ENCODE measurements at places on chromosomes 7 and 10.
A peak's percentile ranks its signal among the peaks of the same experiment; 100 is the strongest.

GRCh38 chr10:1048349-1048731 lies 579 bp downstream of the IDI1 start:
- DNase-seq = no peak

- peak; percentile 36 for DNase-seq
Measured at GRCh38 chr7:95772298-95772770, at the start of gene DYNC1I1. Gene DYNC1I1, plus strand, starts transcription at chr7:95772554. Its CDS starts 32,176 bp downstream, at chr7:95804730.

DNA sequence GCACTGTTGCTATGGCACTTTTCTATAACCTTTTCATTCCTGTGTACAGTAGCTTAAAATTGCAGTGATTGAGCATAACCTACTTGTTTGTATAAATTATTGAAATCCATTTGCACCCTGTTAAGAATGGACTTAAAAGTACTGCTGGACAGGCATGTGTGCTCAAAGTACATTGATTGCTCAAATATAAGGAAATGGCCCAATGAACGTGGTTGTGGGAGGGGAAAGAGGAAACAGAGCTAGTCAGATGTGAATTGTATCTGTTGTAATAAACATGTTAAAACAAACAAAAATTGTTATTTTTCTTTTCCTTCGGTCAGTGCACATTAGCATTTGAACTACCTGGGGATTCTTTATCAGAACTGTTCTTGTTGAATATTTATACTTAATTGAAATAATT lies 57.1 kb upstream of the BAMBI start:
- no peak for DNase-seq

GRCh38 chr7:52831321-52831720 lies 204.1 kb upstream of the POM121L12 start:
- DNase-seq = no peak

- DNase-seq = peak; percentile 2
Measured at GRCh38 chr7:103073989-103074518, 542 bp downstream of the FBXL13 start.

DNA sequence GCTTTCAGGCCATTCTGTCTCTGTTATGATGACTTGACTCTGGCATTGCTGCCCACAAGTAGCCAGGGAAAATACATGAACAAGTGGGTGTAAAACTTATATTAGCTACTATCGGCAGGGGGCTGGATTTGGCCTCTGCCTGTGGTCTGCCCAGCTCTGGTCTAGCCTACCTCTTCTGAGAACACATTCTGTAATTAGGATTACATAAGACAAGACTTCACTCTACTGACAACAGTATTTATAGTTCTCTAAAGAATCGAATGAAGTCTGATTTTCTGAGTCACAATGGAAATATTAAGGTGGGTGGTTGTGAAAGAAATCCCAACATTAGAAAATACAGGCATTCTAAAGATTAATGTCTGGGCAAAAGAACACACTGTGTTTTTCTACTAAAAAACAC lies 55.5 kb downstream of the DLD start:
- no peak for DNase-seq

- DNase-seq = no peak
Measured at GRCh38 chr10:13887761-13888160, 301.0 kb downstream of the PRPF18 start.

- DNase-seq = no peak
Measured at GRCh38 chr10:36091007-36091406, 448.9 kb upstream of the FZD8 start.

DNA sequence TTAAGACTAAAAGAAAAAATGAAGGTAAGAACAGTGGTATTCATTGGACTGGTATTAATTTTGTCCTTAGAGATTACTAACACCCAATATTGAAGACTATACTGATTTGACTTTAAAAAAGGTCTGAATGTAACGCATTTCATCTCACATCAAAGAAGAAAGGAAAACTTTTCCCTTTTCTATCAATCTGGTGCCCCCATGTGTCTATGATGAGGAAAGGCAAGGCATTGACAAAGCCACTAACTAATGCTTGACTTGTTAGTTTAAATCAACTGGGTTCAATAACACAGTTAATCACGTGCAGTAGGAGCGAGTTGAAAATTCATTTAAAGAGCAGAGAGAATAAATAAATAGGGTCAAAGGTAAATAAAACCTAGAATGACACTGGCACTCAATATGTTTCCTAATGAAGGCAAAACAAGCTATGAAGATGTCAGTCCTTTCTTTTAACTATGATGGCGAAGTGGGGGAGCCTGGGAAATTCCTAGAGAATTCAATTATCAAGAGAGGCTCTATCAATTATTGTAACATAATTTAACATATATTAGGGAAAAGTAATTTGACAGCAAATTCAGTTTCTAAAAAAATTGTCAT lies 180.9 kb downstream of the ANK3 start:
- no peak for DNase-seq

- no peak for DNase-seq
Measured at GRCh38 chr10:24417053-24417452, 208.1 kb downstream of the KIAA1217 start.

DNA sequence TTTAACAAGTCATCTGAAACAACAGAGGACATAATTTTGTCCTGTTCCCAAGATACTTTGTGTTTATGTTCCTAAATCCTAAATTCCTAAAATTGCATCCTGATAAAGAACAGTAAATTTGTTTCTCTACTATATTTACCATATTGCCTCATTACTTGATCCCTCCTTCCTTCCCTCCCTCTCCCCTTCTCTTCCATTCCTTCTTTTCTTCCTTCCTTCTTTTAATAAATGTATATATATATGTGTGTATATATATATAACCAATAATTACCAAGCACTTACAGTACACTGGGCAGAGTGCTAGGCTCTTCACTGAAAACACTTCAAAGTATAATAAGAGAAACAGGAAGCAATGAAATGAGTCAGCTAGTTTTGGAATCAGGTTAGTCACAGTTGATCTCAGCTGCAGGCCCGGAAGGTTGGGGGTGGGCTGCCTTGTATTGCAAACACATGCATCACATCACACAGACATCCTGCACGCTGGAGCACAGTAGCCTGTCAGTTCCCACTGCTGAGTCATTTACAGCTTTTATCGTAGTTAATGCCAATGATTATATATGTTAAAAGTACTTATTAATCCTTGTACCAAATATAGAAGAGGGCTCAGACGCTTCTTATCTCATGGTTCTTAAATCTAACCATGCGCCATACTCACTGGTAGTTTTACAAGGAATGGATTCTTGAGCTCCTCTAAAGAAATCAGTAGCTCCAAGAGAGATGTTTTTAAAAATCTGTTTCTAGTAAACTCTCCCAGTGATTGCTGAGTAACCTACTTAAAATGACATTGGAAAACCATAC lies 551.7 kb downstream of the GRM8 start:
- DNase-seq = peak; percentile 63

DNA sequence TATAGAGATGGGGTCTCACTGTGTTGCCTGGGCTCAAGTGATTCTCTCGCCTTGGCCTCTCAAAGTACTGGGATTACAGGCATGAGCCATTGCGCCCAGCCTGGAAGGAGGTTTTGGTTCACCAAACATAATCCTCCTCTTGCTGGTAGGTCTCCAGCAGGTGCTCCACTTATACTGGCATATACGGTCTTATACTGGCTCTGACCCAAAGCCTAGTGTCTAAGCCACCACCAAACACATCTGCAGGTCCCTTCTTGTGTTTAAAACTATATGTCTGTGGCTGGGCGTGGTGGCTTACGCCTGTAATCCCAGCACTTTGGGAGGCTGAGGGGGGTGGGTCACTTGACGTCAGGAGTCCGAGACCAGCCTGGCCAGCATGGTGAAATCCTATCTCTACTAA lies 5.4 kb downstream of the MBLAC1 start:
- DNase-seq = no peak

DNA sequence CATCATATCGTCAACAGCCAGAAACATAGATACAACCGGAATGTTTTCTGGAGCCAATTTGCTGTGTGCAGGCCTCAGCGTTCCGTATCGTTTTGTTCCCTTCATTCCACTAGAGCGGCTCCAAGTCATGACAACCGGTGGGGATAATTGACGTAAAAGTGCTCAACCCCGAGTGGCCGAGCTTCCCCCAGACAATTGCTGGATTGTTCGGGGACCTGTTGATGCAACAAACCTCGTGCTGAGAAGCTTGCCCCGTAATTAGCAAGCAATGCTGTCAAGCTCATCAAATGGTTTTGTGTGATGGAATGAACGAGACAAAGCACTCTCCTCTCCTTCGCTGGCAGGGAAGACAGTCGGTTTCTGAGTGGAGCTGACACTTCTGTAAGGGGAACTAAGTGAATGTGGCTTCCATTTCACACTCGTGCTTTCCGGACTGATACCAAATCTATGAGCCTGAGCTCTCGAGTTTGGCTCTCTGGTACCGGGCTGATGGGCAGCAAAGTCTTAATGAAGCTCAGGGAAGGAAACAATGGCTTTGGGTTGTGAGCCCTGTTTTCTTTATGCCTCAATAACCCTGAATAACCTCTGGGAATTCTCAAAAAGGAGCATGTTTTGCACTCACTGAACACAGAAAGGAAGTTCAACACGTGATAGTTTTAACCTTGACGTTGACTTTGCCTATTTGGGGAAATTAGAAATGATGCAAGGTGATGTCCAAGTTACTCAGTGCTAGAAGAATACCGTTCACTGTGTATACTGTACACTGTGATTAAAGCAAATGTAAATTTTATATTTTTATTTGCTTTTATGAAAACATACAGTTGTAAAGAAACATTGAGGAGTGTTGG lies 220.5 kb downstream of the BAMBI start:
- DNase-seq = no peak

DNA sequence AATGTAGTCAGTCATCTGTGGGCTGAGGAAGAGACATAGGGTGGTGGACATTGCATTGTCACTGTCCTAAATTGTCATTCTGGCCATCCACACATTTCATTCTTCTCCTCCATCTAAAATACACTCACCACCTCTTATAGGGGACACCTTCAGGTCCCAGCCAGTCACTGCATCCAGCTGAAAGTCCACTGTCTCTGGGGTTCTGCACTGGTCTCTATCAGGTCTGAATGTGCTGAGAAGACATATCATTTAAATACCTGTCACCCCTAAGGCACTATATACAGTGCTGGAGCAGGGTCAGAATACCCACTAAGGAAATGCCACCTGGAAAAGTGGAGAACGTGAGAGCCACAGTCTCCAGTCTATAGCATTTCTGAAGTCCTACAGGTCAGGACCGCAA lies 29.6 kb downstream of the SH2D4B start:
- no peak for DNase-seq

GRCh38 chr10:78506614-78507013 lies 473.0 kb downstream of the RPS24 start:
- no peak for DNase-seq

DNA sequence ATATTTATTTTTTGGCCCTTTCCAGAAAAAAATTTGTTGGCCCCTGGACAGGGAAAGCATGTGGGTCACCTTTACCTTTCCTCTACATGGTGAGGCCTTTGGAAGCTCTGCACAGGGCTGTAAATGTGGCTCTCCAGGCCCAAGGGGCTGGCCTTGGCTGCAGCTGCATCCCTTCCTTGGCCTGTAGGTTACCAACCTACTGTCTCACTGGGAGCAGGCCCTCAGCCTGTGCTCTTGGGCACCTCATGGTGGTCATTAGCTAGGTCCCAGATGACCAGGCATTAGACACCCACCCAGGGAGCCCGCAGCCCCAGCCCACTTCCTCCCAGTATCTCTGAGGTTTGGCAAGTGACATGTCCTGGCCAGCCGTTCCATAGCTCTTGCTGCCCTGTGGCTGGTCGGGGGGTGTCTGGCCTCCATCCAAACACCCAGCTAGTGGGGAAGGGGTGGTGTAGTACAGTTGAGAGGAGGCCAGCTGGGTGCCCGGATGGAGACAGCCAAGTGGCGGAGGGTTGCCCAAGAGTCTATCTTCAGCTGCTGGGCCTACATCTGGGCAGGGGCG lies 7.1 kb upstream of the CPA5 start:
- DNase-seq = no peak

DNA sequence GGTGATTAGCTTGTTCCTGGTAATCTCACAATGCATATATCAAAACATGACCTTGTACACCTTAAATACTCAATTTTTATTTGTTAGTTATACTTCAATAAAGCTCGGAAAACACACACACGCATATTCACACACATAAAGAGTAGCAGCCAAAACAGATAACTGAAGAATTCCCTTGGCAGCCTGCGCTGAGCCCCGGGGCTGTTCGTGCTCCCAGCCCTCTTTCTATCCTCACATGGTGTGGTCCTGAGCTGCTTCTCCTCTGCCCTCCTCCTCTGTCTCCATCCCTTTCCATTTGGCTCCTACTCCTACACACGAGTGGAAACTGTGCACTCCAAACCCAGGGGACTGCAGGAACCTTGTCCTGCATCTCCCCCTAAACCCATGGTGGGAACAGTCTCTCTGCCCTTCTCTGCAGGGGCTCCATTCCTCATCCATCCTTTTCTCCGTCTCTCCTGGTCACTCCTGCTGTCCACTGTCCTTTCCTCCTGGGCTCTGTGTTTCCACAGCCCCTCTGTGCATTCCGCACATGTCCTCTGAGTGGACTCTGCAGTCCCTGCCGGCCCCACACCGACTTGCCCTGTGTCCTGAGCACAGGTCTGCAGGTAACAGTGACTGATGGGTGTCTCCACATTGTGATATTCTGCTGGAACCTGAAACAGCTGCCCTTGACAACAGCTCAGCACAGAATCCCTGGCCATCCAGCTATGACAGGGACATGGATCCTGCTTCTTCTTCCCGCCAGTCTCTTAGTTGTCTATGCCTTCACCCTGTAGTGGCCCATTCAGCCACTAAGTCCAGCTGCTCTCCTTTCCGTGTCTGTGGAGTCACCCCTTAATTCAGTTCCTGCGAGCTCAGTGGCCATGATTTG lies 216.8 kb upstream of the ZNF32 start:
- no peak for DNase-seq

DNA sequence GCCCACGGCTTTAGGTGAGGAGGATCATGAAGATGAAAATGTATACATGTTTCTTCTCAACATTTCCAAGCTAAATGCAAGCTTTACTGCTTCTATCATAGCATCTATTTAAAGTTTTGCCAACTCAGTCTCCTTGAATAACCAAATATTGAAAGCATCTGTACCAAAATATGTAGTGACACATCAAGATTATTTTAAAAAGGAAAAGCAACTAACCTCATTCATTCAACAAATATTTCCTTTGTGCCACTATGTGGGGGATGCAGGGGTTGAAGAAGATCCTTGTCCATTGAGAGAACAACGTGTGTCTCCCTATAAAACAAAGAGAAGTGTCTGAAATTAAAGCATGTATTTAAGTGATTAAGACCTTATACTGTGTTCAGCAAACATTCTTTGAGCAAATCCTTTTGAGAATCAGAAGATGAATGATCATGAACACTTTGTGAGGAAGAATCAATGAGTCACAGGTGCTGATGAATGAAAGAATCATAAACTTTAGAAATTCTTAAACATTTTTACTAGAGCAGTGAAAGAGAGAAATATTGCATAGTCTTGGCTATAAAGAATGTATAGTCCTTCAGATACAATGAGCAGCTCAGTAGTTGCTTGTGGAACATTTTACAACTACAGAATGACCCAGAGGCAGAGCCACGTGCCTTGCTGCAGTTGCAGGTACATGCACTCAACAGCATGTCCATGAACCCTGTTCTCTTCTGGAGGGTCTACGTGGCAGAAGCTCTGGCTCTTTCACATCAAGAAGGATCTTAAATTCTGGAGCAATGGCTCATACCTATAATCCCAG lies 13.9 kb downstream of the TAS2R60 start:
- DNase-seq = no peak
